Dermis microvascular lymphatic vessel endothelial cell (primary cell): ENCODE measurements at places on chromosomes 4 and X. TPM values are rescaled to one million over a fixed set of nuclear protein-coding genes. Genes with fewer than 3 reads are reported as not detected.

The KIAA1210 gene
- total RNA-seq, result not detected in 2 replicates

The OSTC gene
- 218 and 222 TPM in 2 replicates for total RNA-seq

The ADH1C gene
- total RNA-seq, result not detected in 2 replicates

DNA sequence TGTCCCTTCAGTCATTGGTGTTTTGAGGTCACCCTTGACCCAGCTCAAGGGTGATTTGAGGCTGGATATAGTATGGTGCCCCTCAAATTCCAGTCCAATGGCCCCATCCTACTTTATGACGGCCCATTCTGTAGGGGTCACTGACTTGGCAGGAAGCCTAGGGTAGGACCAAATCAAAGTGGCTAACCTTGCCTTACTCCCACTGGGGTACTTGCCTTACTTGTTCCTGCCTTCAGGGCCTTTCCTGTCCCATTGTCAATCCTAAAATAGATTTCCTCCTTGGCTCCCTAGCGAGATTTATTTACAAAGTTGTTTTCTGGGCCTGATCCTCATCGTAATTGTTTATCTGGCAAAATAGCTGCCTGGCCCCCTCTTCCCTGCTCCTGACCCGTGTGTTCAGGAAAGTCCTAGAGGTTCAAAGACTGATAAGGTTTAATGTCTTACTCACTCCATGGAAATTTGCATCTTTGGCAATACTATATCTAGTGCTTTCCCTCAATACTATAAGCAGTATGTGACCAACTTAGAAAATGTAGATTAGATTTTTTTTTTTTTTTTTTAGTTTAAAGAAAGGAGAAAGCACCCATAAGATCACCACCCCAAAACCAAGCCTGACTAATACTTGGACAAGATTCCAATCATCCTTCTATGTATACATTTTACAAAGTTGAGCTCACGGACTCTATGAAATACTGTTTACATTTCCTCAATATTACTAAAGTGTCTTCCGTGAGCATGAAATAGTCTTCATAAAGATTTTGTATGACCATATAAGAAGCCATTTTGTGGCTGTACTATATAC, 44.8 kb downstream of the MSN start:
- no peak for DNase-seq

DNA sequence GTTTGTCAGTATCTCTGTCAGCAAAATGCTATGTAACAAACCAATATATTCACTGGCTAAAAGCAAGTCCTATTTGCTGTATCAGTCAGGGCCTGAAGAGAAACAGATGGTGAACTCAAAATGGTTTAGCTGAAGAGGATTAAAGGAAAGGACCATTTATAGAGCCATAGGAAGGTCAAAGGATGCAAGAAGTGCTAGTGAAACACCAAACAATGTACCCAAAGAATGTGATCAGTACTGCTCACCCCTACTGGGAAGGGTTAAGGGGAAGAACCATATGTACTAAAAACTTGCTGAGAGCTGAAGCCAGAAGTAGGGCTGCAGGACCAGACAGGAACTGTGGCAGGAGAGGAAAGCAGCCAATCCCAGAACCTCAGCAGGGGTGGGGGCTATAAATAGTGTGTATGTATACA, 479.3 kb downstream of the INPP4B start:
- no peak for DNase-seq
